Bronchial epithelial cell (primary cell): ENCODE measurements at places on chromosomes 6 and 20. TPM values are rescaled to one million over a fixed set of nuclear protein-coding genes. Genes with fewer than 3 reads are reported as not detected.

- no peak for DNase-seq
Measured at GRCh38 chr6:93365445-93365844, 53.9 kb downstream of the EPHA7 start.

DNA sequence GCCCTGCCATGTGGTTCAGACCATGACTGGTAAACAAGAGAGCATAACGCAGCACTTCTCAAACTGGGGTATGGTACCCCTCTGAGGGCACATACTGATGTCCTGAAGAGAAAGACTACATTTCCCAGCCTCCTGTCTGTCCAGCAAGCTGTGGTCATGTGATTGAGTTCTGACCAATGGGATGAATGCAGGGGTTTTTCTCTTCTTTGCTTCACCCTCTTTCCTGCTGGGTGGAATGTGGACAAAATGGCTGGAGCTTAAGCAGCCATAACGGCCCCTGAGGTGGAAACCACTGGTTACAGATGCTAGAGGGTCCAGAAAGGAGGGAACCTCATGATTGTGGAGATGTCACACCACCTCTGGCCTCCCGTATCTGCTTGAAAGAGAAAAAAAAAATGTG lies 19.4 kb upstream of the KCNB1 start:
- DNase-seq = peak; percentile 25

Gene NNAT
- total RNA-seq = not detected in 2 replicates

DNA sequence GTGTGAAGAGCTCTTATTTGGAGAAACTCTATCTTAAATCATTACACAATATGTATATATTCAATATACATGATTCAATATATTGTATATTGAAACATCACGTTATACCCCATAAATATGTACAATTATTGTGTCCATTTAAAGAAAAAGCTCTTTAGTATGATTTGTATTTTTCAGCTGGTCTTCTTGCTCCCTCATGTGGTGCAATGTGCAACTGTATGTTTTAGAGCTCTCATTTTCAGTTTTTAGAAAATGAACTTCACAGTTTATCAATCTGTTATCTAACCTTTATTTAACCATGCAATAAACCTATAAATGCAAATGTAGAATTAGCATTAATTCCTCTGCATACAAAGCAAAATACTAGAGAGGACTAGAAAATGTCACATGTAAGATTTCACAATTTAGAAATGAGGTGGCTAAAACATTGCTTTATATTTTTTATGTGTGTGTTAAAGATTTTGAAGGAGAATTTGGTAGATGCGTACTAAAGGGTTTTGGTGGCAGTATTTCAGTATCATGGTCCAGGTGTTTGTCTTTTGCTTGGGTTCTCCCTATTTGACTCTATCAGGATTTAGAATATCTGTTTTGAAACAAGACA lies 167.1 kb downstream of the PHF3 start:
- peak; percentile 45 for DNase-seq

DNA sequence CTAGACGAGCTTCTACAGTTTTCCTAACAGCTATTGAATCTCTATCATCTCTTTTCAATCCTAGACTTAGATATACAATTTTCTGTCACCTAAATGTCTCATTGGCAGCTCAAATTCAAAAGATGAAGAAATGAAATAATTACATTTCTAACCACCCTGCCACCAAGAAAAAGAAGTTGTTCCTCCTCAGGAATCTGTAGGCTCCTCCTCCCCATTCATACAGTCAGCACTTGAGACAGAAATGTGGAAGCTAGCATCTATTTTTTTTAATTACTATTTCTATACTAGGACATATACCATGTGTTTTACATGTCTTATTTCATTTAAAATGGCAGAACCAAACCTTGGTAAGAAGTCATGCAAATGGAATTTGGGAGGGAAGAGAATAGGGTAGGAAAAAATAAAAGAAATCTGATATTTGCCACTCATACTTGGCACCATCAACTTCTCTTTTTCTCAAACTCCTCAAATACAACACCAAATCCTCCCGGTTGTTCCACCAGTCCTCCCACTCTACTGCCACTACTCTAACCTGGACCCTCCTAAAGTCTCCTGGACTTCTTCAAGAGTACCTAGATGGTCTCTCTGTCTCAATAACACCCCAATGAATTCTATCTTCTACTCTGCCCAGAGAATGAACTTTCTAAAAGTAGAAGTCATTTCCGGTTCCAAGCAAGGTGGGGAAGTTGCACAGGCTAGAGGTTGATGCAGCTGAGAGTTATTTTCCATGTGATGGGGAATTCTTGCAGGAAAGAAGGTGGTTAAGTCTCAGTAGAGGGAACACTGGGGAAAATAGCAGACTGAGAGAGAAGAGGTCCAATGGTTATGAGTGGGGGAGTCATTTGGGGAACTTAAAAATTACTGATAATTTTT lies 54.1 kb downstream of the ATXN1 start:
- no peak for DNase-seq

Gene EEF1A2
- total RNA-seq = 1.1 and 1.9 TPM in 2 replicates

Gene HLA-DQB1
- total RNA-seq = 1.4 TPM in 1 of 2 replicates, not detected in the other

DNA sequence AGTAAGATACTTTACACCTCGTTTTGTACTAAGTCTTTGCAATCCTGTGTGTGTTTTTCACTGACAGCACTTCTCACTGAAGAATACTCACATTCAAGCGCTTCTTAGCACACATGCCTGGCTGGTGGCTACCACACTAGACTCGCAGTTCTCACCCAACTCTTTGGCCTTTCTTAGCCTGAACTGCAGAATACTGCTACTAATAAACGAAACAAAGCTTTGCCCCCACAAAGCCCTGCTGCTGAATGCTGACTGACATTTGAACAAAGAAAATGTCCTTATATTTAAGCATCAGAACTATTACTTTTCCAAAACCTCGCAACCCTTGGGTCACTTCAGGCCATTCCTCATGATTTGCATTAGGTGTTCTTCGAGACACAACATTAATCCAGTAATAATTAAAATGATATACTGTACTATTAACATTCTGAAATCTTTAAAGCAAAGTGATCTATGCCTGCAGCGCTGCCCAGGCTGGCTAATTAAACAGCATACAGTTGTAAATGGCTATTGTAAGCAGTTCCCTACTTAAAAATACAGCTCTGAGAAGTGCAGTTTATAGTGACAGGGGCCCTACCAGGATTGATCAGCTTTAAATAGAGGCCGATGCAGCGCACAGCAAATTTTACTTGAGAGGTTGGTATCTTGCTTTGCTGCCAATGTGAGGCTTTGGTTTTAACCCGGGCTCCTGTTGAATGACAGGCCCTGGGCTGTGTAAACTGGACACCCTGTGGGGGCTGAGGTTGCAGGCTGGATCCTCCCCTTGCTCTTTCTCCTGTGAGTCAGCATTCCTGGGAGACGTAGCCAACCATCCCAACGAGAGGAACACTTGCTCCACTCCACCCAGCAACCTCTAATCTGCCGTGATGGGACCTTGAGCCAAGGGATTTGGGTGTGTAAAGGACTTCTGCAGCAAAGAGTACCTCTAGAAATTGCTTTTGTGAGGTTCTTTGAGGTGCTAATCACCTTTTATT lies 899.0 kb downstream of the TFAP2A start:
- DNase-seq = peak; percentile 78

DNA sequence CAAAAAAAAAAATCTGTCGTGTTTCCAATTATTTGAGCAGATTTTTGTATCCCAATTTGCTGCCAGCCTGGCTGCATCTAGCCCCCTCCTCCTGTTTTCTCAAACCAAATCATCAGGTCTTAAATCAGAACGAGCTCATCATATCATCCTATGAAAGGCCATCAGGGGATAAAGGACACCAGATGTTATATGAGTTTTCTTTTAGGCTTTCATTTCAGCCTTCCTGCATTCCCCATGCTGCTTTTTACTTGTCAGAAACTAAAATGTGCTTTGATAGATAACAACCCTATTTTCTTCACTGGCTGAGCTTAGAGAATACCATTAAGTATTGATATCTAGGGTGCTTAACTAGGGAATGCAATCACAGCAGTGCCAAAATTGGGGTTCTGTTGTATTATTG lies 968.4 kb upstream of the SLC35B3 start:
- no peak for DNase-seq

- no peak for DNase-seq
Measured at GRCh38 chr20:15863735-15864134, 709.5 kb downstream of the KIF16B start.

DNA sequence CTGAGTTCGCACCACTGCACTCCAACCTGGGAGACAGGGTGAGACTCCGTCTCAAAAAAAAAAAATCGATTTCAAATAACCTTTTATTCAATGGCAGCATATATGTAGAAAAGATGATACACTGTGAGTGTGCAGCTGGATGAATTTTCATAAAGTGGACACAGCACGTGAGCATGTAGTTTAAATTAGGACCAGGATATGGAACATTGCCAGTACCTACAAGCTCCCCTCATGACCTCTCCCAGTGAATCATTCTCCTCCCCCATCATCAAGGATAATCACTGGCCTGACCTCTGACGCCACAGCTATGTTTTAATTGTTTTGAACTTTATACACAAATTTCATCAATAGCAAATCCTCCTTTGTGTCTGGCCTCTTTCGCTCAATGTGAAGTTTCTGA lies 53.8 kb upstream of the HDAC2 start:
- no peak for DNase-seq

DNA sequence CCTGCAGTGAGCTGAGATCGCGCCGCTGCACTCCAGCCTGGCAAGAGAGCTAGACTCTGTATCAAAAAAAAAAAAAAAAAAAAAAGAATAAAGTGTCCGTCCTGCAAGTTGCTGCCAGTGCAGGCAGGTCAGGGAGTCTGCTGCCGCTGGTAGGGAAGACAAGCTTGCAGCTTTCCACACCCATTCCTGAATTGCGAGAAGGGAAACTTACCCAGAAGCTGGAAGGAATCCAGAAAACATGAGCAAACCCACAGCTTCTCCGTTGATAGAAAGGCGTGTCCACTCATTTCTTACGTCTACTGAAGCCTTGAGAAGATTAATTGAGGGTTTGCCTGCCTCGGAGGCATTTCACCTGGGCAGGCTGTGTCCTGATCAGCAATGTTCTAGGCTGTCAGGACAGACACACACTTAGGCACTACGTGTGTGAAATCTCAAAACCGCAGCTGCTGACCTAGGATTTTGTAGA lies 61.6 kb upstream of the DSP start:
- peak; percentile 100 for DNase-seq

GRCh38 chr20:23278172-23278571 lies 72.4 kb upstream of the NXT1 start:
- DNase-seq = no peak

Gene OR2W1
- not detected in 2 replicates for total RNA-seq

DNA sequence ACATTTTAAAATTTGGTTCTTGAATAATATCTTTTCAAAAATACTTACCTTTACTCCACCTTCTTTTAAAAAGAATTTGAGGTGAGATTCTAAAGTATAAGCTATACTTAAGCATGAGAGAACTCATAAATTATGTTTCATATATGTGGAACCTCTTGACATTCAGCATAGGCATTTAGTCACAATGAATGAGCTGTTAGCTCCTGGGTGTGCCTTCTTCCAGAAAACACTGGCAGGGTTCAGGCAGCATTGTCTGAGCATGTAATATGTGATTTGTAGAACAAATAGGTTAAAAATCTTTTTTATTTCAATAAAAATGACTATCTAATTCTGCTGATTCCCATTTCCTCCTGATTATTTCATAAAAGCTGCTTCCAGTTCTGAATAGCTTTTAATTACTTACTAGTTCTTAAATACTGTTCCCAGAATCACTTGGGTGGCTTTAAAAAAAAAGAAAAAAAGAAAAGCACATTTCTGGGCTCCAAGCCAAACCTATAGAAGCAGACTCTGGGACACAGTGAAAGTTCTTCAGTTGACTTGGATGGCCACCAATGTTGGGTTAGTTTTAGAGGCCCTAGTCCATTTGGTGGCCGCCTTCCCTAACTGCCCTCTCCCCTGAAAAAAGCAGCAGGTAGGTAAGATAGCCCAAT lies 20.2 kb downstream of the RNF8 start:
- DNase-seq = peak; percentile 65

DNA sequence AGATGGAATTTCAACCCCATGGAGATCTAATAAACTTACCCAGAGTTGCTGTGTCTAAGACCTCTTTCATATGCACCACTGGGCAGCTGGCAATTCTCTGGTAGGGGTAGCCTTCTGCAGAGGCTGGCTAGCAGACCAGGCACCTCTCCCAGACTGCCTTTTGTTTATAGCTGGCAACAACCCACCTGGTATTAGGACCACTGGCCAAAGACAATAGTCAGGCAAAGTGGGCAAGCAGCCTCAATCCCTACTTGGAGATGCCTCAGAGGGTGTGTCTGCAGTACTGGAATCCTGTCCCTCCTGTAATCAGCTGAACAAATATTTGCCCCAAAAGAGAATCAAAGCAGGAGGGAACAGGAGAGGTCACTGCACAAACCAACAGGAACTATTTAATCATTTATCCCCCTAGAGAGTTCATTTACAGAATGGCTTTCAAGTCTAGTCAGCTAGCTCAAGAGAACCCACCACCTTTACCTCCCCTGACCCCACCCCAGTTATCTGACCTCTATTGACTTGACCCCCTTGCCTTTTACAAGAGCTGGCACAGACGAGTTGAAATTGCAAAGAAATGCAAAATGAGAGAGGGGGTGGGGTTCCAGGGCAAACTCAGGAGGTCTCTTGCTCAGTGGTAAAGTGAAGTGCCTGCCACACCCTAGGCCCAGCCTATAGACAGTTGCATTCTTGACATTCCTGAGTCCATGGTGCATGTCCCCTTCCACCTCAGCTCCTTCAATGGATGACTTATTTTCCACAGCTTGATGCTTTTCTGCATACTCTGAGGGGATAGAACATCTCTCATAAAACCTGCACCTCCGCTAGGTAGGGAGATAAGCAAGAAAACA lies 2.8 kb downstream of the BCL2L1 start:
- DNase-seq = peak; percentile 37

DNA sequence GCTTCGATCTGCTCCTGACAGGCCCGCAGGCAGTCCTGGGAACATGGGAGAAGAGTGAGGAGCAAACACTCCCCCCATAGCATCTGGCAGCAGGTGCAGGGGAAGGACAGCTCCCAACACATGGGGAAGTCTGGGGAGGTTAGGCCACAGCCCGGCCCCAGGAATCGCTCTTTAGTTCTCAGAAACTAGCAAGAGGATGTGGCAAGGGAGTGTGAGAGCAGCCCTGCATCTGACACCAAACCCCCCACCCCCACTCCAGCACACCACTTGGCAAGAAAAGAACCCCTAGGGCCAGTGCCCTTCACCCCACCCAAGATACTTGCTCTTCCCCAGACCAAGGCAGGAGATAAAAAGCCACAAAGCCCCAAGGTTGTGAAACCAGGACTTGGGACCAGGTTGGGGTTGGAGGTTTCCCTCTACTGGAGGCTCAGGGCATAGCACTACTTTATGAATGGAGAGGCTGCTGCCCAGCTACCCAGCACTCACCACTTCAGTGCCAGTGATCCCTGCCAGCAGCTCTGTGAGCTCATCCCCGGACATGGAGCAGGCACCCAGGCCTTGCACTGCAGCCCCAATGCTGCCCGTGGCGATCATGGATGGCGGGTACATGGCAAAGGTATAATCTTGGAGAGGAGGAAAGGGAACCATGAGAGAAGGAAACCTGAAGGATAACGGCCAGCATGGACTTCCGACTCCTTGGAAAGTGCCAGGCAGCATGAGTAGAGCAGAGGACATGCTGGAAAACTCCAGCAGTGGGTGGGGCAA lies 5.4 kb downstream of the CCND3 start:
- DNase-seq = peak; percentile 81

DNA sequence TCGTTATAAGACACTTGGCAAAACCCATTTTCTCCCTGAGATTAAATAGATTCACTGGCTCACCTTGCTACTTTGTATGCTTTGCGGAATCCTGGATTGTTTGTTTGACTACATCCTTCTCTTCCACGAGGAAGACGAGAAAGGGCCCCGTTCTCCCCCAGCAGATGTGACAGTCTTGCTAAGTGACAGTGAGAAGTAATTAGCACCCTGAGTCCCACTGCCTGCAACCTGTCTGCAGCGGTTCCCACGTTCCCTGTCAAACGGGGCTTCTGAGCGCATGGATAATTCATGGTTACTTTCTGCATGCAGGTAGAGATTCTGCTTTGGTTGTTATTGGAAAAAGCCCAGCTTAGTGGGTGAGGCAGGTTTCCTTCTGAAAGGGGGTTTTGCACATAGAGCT lies 163.7 kb downstream of the CDH26 start:
- no peak for DNase-seq
